ENCODE measurements at places on chromosomes 1 and 21.

- peak; percentile 42 for DNase-seq
Measured at GRCh38 chr1:167043752-167044488, 46.3 kb downstream of the GPA33 start.

GRCh38 chr1:84700070-84700469 lies 9.8 kb upstream of the SSX2IP start:
- no peak for DNase-seq

DNA sequence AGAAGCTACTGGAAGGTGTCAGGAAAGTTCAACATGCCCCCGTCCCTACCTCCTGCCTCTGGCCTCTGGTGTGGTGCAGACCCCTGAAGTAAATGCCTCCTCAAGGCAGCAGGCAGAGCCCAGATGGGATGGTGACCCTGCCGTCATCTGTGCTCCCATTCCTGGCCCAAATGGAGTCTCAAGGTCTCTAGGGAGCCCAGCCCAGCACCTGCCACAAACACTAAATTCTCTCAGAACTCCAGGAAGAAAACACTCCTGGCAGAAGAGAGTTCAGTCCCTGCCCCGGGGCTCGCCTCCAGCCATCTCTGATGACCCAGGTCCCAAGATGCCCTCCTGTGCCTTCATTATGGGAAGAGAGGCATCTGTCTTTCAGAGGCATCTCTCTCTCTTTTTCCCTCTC lies 261.6 kb upstream of the TMEM51 start:
- DNase-seq, result no peak

DNA sequence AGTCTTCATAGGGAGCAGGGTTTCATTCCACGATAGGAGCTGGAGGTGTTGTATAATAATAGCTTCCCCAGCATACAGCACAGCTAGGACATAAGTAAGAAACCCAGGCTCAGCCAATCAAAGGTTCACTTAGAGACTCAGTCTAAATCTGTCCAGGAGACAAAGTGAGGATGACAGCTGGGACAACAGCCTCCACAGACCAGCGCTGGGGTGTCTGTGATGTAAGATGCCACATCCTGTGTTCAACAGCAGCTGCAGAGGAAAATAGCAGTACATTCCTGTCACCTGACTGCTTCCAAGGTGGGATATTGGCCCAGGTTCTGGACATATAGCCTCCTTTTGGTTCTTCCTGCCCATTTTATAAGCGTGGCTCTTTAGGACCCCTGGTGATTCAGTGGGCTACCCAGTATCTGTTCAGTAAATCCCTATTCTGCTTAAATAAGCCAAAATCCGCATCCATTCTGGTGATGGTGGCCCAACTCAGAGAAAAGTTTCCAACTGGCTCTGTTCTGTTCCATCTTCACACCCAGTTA lies 176.8 kb upstream of the SYT6 start:
- DNase-seq, result no peak

GRCh38 chr1:206772243-206772937 lies at the start of gene IL10:
IL10 (minus strand) TSS chr1:206772494; CDS start chr1:206772435, 59 bp downstream.
- no peak for DNase-seq

GRCh38 chr1:118977600-118977999 lies 10.5 kb downstream of the TBX15 start:
- no peak for DNase-seq

- no peak for DNase-seq
Measured at GRCh38 chr1:2951856-2952255, 69.4 kb upstream of the ACTRT2 start.

DNA sequence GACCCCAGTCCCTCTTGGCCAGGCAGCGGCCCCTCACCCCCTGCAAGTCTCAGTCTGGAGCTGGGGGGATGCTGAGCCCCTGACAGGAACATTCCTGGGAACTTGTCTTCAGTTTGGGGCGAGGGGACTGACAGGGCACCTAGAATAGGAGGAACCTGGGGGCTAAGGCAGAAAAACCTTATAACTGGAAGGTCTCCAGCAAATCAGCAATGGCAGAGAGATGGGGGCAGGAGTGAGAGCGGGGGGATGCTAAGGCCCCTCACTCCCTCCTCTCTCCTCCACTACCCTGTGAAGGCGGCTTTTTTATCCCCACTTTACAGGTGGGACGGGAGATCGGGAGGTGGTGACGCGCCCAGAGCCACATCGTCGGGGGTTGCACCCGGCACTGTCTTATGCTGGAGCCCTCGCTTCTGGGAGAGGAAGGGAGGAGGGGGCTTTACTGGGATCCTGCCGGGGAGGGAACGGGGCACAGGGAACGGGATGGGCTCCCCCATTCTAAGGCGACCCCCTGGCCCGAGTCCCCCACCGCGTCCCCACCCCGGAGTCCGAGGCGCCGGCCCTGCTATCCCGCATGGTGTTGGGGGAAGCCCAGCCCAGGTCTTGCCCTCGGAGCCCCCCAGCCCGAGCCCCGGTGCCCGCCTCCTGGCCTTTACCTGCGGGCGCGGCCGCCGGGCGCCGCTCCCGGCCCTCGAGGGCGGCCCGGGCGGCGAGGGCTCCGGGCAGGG lies 456 bp downstream of the COL8A2 start:
- DNase-seq, result no peak

GRCh38 chr1:24177161-24177560 lies 9.9 kb downstream of the IFNLR1 start:
- DNase-seq, result no peak

- DNase-seq, result no peak
Measured at GRCh38 chr1:203122159-203122558, 5.4 kb upstream of the ADORA1 start.

DNA sequence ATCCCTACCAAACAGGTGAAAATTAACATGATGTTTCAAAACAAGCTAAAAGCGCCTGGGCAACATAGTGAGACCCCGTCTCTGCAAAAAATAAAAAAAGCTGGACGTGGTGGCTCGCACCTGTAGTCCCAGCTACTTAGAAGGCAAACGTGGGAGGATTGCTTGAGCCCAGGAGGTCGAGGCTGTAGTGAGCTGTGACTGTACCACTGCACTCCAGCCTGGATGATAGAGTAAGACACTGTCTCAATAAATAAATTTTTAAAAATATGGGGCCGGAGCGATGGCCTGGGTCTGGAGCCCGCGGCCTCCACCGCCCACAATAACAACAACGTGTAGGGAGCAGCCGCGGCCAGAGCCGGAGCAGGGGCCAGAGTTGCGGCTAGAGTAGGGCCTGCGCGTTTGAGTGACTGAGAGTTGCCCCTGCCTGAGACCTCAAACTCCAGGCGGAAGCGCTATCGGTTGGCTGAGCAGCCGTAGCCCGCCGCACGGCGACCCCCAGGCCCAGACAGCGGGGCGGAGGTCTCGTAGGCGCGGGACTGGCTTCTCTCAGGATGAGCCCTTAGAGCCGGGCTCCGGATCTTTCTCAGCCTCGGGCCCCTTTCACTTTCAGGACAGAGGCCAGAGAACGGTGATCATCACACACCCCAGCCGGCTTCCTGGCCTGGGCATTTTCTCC lies 41.4 kb downstream of the ZMYM1 start:
- no peak for DNase-seq

DNA sequence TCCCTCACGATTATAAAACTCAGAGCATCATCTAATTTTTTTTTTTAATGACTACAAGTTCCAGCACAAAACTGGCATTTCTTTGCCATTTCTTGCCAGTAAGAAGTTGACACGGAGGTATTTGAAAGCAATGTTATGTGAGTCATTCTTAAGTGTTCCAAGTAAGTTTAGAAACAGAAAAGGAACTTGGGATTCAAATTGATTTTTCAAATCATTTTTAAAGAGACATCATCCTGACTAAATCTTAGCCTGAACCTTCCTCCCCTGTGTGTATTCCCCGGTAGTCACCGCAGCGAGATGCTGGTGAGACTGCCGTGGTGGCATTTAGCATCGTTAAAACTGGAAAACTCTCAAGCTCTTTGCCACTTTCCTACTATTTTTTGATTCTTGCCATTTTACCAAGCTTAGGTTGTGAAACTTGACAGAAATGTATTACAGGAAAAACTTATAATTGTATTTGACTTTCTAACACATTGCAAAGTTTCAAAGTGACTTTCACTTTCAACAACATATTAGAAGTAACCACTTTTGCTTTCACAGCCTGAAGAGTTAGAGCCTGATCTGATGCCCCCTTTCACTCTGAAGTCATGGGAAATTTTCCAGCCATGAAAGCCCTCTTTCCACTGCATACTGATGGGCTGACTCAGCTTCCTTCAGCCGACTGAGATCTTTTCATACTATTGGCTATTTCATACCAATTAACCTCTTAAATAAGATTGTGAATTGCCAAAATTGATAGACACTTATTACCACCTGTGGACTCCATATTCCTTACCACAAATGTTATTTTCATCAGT lies 61.4 kb downstream of the OLFML2B start:
- DNase-seq, result no peak

- peak; percentile 59 for DNase-seq
Measured at GRCh38 chr1:16215882-16216753, 3.7 kb upstream of the ARHGEF19 start.

DNA sequence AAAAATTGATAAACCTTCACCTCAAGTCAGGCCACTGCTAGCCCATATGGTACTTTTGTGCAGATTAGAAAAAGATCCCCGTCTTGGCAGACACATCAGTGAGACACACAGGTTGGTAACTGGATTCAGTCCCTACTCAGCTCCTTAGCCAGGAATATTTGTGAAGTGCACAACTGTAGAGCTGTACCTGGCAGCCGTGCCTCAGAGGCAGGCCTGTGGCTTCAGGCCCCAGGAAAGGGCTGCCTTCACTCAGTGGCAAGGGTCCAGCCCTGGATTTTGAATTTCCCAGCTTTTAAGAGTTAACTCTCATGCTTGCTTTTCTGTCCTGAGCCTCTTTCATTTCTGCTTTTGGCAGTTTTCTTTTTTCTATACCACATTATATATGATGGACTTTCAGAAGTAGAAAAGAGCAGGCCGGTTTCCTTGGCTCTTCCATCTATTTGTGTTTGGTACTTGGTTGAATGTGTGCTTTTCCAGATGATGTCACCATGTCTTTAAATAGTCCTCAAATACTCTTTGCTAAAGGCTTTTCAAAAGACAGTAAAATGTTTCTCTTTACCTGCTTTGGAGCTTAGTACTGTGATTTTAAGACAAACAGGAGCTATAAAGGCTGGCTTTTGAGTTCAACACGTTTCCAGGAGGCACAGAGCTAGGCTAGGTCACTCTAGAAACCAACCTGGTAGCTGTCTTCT lies 186.6 kb downstream of the AK5 start:
- DNase-seq, result no peak

- DNase-seq, result no peak
Measured at GRCh38 chr1:235980976-235981375, 83.9 kb downstream of the NID1 start.

DNA sequence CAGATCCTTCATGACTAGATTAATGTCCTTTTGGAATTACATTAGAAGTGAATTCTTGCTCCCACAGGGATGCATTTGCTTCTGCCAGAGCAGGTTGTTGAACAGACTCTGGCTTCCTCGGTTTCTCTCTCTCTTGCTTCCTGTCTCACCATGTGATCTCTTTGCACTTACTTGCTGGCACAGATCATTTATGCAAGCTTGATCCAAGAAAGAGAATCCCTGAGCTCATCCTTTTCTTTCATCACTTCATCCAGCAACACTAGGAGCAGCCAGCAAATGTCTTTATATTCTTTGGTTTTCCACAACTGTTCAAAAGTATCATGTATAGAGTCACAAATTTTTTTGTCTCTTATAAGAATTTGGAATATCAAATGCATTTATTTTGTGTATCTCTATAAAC lies 313.5 kb downstream of the ZNF326 start:
- DNase-seq, result no peak

- DNase-seq, result no peak
Measured at GRCh38 chr1:196543833-196544232, 64.4 kb downstream of the KCNT2 start.

DNA sequence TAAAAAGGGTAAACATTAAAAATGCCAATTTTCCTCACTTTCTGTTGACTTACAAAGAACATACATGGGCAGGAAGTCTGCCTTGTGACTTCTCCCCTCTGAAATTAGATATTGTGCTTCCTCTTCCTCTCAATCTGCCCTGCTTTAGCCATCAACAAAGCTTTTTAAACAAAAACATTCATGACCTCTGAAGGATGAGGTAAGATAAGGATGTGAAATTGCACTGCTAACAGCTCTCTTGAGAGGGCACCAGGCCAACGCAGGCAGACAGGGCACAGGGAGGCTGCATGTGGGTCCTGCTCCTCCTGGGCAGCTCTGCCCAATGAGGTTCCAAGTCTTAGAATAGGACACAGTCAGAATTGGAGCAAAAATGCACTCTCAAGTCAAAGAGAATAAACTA lies 62.1 kb downstream of the DEGS1 start:
- no peak for DNase-seq

GRCh38 chr1:210978974-210979354 lies 155.0 kb downstream of the KCNH1 start:
- DNase-seq, result no peak

- no peak for DNase-seq
Measured at GRCh38 chr1:212504171-212504803, 71.6 kb downstream of the NENF start.

- no peak for DNase-seq
Measured at GRCh38 chr1:185972096-185972850, 238.1 kb downstream of the HMCN1 start.

GRCh38 chr1:162207862-162208261 lies 138.4 kb downstream of the NOS1AP start:
- DNase-seq, result no peak

- no peak for DNase-seq
Measured at GRCh38 chr1:15963968-15964648, 11.8 kb downstream of the ZBTB17 start.

- DNase-seq, result no peak
Measured at GRCh38 chr1:240621249-240621648, 9.3 kb upstream of the GREM2 start.

All from HuH-7.5 (cell line).